ENCODE measurements at places on chromosomes 7 and 10.

DNA sequence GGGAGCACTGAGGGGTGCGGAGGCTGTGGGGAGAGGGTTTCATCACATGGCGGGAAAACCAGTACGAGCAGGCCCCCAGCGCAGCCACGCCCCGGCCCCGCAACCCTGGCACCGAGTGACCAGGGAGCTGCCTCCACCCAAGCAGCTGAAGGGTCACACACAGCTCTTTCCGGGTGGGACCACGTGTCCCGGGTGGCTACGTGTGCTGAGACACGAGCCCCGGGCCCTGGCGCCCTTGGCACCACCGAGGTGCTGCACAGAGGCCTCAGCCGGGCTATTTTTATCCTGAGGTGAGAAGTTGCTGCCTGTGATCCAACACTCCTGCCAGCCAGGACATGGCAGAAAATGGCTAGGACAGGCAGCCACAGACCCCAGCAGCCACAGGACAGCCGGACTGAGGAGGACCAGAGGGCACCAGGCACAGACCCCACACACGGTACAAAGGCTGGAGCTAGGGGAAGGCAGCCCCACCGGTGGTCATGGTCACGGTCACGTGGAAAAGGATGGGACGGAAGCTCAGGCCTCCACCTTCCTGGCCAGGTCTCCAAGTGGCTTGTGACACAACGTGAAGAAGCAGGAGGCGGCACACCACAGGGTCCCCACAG, 223.7 kb downstream of the MAD1L1 start:
- peak; percentile 24 for DNase-seq

GRCh38 chr10:115988380-115988779, 284.6 kb downstream of the GFRA1 start:
- no peak for DNase-seq

DNA sequence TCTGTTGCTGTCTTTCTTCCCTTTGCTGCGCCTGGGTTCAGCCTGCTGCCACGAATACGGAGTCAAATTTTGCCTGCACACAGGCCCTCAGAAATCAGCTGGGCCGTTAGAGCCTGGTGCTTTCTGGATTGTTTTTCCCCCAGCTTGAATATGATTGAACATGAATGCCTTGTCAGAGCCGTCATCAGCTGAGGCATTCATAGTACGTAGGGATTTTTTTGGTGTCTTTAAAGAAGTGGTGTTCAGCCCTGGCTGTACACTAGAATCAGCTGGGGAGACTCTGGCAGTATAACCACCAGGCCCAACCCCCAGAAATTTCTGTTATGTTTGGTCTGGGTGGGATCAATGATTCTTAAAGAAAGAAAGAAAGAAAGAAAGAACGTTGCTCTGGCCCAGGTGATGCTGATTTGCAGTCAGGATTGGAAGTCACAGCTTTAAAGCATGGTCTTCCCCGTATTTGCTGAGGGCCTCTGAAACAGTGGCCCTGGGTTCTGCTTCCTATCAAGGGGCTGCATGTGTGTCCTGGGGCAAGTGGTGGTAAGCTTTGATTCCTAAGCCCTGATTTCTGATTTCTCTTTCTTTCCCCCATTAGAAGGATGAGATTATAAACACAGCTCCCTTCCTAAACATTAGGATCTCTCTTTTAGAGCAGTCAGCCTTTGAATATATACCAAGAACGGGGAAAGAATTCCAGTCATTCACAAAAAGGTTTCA, 24.7 kb downstream of the NUB1 start:
- no peak for DNase-seq

- no peak for DNase-seq
Observed at GRCh38 chr10:100728928-100729861, 16.2 kb upstream of the PAX2 start.

- DNase-seq = no peak
Observed at GRCh38 chr7:95102662-95103061, 195.3 kb downstream of the PPP1R9A start.

Data from femur (tissue), 1 donor.